ENCODE measurements at places on chromosomes 2 and 18.

- DNase-seq, result no peak
Observed at GRCh38 chr2:11187083-11187619, 31.9 kb downstream of the SLC66A3 start.

DNA sequence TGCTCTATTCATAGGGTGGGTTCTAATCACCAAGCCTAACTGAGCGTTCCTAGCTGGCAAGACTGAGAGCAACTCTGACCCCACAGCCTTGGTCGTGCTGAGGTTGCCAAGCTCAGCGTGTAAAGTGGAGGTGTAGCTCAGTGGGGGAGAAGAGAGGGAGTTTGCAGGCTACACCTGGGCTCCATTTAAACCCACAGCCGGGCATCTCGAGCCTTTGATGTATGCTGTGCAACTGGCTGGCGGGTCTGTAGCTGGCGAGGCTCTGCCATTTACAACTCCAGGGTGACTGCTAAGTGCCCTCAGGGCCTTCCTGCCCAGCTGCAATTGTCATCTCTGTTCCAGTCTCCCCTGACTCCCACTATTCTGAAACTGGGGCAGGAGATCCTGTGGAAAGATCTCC is 20.0 kb upstream of the CHRNA1 start:
- no peak for DNase-seq

DNA sequence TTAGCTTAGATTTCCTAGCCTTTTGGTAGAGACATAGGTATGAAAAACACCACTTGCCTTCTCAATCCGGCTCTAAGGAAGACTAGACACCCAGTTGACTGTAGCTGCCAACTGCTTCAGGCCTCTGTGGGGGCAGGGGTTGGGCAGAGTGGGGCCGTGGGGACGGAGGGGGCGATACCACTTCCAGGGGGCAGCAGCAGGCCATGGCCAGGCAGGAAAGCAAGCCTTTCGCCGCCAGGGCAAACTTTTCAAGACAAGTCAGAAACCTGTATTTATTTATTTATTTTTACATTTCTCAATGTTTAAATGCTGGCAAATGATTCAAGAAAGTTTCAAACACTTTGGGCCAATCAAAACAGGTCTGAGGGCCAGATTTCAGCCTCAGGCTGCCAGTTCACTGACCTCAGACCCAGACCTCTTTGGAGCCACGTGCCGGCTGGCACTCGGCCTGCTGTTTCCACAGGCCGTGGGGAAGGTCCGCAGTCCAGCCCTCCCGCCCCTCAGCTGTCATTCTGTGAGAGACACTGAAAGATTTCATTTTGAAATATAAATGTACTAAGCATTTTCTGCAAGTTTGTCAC is 63.8 kb downstream of the MEX3C start:
- no peak for DNase-seq

DNA sequence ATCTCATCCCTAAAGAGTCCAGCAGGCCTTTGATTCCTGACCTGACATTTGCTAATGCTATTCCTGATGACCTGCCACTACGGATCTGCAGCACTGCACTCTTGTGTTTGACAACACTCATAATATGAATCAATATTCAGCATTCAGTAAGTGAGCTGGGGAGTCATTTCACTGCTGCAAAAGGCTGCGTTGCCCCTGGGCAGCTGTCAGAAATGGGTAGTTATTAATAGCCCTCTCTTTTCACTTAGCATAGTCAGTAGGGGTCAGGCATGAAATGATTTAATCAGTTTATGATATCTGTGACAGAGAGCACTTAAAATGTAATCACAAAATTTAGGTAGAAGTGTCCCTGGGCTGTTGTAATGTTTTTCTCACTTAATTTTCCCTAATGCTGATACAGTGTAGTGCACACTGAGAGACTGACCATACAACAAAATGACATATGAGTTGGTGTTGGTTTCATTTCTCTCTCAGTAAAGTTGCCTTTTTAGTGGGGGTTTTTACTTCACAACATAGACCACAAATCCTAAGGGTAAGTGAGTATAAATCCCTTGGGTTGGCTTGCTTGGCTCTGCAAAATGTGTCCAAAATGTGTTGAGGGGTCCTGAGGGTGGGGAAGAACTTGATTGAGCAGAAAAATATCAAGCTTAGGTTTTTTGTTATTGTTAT is 184.8 kb downstream of the CAMKMT start:
- no peak for DNase-seq

GRCh38 chr2:33241072-33241471 is 235.4 kb upstream of the RASGRP3 start:
- DNase-seq, result no peak

GRCh38 chr2:190718652-190719526 is 70.0 kb downstream of the NAB1 start:
- DNase-seq, result no peak

- no peak for DNase-seq
Observed at GRCh38 chr2:58560531-58560930, 319.4 kb upstream of the FANCL start.

GRCh38 chr2:179745635-179746256 is 115.7 kb downstream of the ZNF385B start:
- no peak for DNase-seq

- no peak for DNase-seq
Observed at GRCh38 chr2:219037783-219038499, 3.4 kb downstream of the CFAP65 start.

GRCh38 chr2:133382566-133382965 is 185.7 kb downstream of the NCKAP5 start:
- no peak for DNase-seq

- DNase-seq, result no peak
Observed at GRCh38 chr18:33264566-33264965, 176.0 kb downstream of the CCDC178 start.

DNA sequence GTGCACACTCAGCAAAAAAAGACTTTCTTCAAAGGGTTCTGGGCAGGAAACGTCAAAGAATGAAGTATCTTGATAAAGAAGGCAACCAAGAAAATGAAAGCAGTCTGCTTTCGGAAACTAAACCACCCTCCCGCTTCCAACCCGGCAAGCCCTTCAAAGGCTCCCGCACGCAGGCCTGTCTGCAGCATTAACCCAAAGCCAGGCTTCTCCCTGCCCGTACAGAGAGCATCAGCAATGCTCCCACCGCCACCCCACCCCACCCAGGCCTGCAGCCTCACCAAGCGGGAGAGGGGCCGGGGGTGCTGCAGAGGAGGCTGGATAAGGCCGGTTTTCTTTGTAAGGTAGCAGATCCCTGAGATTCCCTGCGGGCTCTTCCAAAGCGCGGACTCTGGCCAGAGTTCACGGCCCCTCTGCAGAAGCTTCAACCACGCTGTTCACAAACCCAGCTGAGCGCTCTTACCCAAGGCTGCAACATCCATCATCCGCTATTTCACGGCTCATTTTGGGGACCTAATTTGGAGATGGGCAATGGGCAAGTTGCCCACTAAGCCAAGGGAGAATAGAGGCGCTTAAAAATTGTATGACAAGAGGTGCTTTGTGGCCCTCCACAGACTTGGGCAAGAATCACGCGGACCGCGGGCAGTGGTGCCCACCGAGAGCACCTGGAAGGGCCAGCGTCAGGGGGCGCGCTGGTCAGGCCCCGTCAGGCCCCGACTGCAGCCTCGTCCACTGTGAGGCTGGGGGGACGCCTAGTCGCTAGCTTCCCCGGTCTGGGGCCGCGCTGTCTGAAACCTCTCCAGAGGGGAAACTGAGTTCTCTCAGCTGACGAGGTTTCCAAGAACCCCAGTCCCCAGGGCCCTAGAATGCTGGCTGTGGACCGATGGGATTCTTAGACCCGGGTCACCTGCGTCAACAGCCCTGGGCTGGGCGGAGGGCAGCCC is 225.4 kb upstream of the ID2 start:
- DNase-seq, result no peak

DNA sequence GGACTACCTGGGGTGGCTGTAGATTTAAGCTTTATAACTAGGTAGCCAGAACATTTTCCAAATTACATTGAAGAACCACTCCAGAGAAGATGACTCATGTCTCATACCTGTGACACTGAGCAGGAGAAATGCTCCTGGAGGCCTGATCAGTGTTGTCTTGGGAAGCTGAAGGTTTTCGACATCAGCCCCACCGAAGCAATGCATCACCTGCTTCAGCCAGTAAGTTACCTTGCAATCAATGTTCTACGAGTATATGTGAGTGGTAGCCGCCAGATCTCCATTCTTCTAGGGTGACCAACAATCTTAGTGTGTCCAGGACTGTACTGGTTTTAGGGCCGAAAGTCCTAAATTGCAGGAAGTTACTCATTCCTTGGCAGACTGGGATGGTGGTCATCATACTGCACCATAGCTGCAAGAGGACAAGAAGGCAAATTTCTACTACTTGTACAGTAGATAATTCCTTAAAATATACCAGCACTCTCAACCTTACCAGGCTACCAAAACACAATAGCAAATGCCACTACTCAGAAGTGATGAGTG is 109.3 kb upstream of the LINC00305 start:
- DNase-seq, result no peak

DNA sequence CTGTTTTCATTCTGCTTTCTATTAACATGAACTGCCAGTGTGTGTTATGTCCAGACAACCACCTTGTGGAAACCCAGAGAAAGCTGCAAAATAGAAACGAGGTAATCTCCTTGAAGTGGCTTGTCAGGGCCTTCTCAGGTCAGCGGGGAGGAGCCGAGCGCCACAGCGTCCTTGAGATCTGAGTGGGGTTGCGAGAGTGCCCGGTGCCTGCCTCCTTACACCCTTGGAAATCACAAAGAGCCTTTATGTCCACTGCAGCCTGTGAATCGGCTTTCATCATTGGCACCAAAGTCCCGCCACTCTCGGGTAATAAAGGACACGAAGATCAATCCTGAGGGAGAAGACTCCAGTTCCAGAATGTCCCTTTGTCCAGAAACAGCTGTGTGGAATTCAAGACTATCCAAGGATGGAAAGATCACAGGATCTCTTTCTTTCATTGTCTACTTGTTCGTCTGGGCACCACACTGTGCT is 135.2 kb downstream of the HRH4 start:
- peak; percentile 9 for DNase-seq

GRCh38 chr2:107202962-107203591 is 317.1 kb upstream of the ST6GAL2 start:
- DNase-seq, result no peak

DNA sequence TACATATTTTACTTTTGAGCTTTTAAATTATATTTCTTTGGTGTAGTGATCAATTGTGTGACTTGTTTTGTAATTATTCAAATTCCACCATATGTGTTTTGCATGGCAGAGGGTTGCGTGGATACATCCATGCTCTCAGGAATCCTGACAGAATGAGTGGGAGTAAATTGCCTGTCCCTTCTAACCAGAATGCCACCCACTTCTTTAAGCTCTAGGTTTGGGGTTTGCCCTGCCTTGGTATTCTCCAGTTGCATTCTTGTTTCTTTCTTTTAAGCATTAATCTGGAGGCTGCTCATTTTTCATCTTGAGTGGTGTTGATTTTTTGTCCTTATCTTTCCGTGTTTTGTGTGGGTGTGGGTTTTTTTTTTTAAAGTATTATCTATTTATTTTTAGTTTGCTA is 360.0 kb downstream of the PTPRM start:
- DNase-seq, result no peak

GRCh38 chr2:101205521-101206479 is 46.9 kb upstream of the CNOT11 start:
- peak; percentile 69 for DNase-seq

DNA sequence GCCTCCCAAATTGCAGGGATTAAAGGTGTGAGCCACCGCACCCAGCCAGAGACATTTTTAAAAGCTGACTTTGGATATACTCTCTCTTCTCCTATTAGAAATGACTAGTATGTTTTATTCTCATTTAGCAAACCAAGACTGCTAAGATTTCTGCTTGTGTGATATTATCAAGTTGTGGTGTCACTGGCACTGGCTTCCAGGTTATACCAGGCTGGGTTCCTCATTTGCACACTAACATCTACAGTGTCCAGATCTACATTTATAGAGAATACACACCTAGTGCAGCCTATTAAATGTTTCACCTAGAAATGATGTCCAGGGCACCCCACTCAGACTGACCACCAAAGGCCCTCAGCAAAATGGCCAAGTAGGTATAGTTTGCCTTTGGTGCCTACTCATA is 265.3 kb upstream of the STON1 start:
- DNase-seq, result no peak

GRCh38 chr2:26561918-26562810 is 79.0 kb downstream of the CIB4 start:
- DNase-seq, result no peak

- no peak for DNase-seq
Observed at GRCh38 chr18:36633961-36634412, 194.8 kb downstream of the TPGS2 start.

DNA sequence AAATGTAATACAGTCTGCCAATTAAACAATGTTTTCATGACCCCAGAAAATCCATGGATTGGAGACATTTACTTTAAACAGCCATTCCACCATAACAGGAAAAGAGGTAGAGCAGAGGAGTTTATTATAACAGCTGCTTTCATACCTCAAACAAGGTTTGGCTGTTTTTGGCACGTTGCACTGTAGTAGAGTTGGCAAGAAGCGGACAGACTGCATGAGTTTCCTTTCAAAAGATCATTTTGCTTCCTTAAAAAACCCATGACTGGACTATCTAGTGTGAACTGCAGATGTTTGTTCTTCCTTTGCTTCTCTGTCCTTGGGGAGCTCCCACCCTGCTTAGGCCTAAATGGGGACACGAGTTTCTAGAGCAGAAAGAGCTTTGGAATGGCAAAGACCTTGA is 108.5 kb upstream of the THOC1 start:
- no peak for DNase-seq

- no peak for DNase-seq
Observed at GRCh38 chr18:407191-407590, 93.3 kb downstream of the COLEC12 start.

Data from head of caudate nucleus (tissue), 42 donors.